ENCODE measurements at places on chromosomes 5 and 9.
A peak's percentile ranks its signal among the peaks of the same experiment; 100 is the strongest.

- DNase-seq = no peak
These were observed 16.5 kb downstream of the GAPT start for GRCh38 chr5:58507715-58508114.

- DNase-seq = no peak
These were observed 93.8 kb downstream of the OXCT1 start for GRCh38 chr5:41776435-41776834.

DNA sequence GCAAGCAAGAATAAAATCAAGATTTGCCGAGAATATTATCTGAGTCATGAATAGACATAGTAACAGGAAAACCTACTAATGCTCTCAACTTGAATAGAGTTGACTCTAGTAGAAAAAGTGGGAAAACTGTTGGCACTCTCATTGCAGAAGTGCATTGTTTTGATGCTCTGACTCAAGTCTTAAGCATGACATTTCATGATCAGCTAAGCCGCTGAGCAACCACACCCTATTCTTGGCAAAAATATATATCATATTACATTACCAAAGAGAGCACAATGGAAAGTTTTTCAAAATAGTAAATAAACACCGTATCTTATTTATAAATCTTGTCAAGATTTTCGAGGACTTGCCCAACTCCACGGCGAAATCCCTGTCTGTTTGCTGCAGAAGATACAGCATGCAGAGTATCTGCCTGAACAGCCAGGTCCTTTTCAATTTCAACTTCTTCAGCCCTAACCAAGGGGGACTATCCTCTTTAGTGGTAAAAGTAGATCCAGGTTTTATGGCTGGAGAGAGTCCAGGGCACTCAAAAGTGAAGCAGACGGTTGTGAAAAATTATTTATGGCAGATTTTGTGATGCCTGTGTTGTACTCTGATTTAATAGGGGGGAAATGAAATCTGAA, 13.9 kb upstream of the ADAMTSL1 start:
- no peak for DNase-seq

DNA sequence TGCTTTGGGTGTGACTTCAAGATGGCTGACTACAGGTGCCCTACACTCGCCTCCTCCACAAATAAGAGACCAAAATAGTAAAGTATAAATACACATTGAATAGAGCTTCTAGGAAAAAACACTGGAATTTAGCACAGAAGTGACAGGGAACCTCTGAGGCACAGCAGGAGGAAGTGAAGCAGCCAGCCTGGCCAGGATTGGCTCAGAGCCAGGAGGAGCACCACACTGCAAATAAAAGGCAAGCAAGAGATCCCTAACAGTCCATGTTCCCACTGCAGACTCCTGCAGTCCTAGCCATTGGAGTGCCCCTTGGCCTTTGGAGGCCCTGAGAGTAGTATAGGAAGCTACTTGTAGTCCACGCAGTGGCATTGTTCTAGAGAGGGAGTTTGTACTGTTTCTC, 186.7 kb upstream of the TLX3 start:
- peak; percentile 12 for DNase-seq

- no peak for DNase-seq
These were observed 68.2 kb downstream of the PIK3R1 start for GRCh38 chr5:68283766-68284165.

GRCh38 chr5:43973318-43973717, 370.3 kb downstream of the NNT start:
- DNase-seq = no peak

DNA sequence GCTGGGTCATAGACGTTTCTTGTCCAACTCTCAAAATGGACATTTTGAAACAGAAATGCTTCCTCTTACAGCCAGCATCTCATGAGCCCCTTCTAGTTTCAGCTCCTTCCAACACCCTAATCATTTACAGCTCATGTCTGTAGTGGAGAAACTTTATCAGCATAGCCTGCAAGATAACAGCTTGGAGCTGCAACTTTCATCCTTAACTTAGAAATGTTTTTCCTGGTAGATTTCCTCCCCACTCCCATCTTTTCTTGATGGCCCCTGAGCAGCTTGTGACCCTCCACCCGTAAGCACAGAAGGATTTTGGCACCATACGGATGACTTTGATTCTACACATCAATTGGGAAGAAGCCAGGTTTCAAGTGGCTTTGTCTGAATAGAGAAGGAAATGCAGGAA, 53.5 kb upstream of the TGFBR1 start:
- no peak for DNase-seq

GRCh38 chr9:128733256-128733655, 9.3 kb upstream of the ZDHHC12 start:
- peak; percentile 82 for DNase-seq

DNA sequence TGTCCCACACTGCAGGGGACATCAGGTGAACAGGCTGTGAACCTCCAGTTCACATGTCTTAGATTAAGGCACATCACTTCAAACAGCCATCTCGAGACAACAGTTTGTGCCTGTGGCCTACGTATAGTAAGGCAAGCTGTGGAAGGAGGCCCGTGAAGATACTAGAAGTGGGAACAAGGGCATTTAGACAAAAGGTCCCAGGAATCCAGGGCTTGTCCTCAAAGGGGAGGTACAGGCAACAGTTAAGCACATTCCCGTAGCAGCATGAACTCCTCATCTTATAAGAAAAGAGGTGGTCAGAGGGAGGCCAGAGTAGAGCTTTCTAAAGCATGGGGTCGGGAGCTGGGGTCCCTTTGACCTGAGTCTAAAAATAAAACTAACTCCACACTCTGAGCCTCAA, 122.5 kb upstream of the TRPM3 start:
- no peak for DNase-seq

DNA sequence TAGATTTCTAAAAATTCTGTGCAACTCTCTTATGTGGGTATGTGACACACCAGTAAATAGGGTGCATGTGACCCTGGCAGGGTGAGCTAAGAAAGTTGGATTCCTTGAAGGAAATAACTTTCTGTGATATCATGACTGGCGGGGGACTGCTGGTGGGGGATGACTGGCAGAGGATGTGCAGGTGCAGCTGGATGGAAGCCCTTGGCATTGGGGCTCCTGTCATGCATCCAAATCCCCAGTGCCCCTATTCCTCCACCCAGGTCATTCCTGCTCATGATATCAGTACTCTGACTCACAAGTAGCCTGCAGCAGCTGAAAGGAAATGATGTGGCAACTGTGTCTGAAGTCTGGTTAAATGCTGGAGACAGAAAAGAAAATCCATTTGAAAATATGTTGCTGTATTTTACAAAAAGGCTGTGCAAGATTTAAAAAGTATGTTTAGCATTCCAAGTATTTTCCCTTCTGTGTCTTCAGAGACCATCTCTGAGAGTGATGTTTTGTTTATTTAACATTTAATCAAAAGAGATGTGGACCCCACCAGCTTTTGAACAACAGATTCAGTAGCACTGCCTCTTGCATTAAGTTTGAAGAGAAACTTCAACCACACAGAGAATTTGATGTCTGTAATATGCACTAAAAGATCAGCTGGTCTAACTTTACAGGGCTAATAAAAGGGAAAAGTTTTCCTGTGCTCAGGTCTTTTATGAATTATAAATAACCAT, 17.9 kb upstream of the ZSWIM6 start:
- peak; percentile 69 for DNase-seq

DNA sequence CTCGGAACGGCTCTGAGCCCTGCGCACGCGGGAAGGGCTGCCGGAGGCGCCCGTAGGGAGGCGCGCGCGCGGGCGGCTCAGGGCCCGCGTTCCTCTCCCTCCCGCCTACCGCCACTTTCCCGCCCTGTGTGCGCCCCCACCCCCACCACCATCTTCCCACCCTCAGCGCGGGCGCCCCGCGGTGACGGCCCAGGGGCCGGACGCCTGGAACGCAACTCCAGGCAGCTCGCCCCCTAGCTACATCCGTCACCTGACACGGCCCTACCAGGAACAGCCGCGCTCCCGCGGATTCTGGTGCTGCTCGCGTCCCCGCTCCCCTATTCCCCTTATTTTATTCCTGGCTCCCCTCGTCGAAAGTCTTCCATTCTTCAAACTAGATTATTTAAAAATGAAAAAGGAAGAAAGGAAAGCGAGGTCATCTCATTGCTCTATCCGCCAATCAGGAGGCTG, at the start of gene CDKN2B-AS1:
Gene CDKN2B-AS1, plus strand, starts transcription at position 236 of the 450 bp plus-strand sequence.
- DNase-seq = peak; percentile 89

DNA sequence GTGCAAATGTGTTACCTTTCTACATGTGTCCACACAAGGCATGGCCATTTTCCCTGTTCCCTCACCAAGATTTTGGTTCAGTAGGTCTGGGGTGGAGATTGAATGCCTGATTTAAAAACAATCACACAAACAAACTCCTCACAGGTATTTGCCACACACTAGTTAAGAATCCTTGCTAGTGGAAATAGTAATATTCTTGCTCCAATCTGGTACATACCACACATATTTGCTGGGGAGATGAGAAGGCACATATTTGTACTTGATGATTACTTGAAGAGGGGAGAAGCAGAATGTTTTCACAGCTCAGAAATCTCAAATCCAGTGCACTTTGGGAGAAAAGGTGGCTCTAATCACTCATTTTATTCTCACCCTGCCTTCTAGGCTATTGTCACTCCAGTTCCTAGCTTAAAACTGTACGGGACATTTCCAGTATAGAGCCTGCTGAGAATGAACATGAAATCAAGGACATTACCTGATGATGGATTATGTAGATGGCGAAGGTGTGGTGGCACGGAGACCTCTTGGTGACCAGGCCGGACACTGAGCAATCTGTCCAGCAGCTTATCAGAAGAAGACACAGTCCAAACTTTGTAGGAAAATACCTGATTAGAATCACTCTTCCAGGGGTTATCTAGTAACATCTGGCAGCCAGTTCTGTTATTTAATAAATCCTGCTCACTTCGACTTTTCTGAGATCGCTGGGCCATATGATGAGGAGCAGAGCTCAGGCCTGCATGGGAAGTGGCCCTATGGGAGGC, 116.1 kb upstream of the IL6ST start:
- DNase-seq = no peak

DNA sequence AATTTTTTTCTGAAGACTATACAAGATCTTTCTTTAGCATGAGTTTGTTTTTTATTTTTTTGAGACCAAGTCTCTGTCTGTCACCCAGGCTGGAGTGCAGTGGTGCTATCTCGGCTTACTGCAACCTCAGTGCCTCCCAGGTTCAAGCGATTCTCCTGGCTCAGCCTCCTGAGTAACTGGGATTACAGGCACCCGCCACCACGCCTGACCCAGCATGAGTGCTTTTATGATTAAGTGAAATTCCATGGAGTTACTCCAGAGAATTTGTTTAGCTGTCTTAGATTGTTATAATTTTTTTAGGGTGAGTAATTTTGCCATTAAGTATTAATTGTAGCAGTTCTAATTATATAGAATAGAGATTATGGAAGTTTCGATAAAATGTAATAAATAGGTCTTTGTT, 14.3 kb downstream of the YTHDC2 start:
- DNase-seq = no peak

DNA sequence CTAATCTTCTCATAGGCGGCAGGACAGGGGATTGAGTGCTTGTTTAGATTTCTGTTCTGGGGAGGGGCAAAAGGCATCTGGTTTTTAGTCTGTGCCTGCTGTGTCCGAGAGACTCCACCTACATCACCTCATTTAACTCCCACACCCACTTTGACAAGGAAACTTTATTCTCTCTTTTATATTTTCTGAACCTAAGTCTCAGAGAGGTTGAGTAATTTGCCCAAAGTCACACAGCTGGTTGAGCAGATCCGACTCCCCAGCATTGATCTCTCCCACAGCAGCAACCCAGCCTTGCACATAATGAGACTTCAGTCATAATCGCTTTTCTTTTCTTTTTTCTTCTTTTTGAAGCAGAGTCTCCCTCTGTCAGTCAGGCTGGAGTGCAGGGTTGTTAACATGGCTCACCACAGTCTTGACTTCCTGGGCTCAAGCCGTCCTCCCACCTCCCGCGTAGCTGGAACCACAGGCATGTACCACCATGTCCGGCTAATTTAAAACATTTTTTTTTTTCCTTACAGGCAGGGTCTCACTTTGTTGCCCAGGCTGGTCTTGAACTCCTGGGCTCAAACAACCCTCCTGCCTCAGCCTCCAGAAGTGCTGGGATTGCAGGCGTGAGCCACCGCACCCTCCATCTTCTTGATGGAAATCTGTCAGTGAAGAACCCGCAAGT, 36.5 kb upstream of the ANKRD33B start:
- no peak for DNase-seq

DNA sequence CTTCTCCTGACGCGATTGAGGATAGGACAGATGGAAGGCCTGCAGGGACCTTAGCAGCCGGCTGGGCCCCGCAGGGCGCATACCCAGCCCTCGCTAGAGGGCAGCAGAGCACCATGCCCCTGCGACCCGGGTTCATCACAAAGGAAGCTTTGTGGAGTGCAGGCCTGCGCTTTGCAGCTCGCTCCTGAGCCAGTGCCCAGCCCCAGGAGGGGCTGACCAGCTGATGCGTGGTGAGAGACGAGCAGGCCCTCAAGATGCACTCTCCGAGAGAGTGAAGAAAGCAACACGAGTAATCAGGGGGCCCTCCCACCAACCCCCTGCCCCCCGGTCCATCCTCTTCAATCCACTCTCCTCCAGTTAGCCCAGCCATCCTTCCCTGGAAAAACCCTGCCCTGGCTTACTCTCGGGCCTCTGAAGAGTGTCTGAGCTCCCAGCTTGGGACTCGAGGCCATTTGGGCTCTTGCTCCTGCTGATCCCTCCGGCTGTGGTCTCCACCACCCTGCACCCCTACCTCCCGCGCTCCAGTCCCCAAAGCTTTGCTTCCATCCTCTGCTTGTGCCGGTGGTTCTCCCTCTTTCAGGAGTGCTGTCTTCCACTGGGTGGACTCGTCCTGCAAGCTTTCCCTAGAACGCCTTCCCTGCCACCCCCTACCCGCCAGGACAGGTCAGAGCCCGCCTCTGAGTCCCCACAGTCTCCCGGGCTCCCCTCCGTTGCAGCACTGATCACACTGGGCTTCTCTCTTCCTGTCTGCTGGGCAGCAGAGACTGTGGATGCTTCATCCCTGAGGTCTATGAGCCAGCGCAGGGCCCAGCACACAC, 9.1 kb upstream of the KIF12 start:
- peak; percentile 66 for DNase-seq

DNA sequence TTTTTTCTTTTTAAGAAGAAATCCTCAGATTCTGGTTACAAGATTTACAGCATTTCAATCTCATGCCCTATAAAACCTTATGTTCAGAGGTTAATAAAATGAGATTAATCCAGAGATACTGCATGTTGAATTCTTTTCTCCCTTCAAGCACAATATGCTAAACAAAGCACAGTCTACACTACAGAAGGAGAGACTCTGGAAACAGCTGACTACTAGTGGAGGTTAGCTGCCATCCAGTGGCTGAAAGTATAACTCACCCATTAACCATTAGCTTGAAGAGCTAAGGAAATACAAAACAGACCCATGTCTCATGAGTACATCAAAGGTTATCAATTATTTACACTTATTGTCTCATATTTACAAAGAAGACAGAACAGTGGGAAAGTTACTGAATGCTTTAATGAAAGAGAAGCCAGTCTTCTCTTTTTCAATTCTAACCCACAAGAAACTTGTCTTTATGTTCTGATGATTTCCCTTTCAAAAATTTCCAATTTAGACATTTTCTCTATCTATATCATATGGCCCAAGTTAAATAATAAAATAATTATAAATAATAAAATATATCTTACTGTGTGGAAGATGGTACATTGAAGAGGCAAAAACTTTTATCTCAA, 12.7 kb upstream of the DNAH5 start:
- DNase-seq = peak; percentile 61

All from RPMI8226 (cell line).